Stimulated activated CD4-positive, alpha-beta T cell treated with anti-CD3 and anti-CD28 coated beads, Interleukin-15, amount 100 ng/mL, for 1 hour (primary cell): ENCODE measurements at places on chromosomes 1 and 21.

DNA sequence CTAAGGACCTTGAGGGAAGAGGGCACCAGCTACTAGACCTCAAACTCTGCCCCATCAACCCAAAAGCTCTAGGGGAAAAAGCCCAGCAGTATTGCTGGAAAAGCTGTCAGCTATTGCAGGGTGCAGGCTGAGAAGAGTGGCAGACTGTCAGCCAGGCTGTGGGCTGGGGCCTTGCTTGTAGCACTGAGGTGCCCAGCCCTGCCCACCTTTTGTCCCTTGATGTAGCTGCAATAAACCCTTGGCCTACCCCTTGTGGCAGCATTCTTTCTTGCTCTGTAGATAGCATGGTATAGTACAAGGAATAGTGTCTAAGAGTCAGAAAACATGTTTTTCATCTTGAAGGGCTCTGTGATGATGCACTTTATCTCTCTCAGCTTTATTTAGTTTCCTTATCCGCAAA is 39.4 kb downstream of the CDC14A start:
- DNase-seq: no peak

DNA sequence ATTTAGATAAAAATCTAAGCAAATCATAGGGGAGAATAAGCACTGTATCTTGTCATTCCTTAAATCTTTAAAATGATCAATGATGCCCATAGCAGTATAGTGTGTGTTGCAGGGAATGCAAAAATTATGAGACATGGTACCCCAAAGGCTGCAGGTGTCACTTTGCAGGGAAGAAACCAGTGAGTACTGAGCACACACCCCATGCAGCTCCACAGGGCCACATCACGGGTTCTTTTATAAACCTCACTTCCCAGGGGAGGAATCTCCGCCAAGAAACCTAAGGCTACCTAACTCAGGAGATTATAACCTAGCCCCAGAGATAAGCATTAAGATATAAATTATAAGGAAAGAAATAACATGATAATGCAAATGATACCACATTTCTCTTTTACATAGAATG is 115.6 kb downstream of the APP start:
- DNase-seq: no peak

DNA sequence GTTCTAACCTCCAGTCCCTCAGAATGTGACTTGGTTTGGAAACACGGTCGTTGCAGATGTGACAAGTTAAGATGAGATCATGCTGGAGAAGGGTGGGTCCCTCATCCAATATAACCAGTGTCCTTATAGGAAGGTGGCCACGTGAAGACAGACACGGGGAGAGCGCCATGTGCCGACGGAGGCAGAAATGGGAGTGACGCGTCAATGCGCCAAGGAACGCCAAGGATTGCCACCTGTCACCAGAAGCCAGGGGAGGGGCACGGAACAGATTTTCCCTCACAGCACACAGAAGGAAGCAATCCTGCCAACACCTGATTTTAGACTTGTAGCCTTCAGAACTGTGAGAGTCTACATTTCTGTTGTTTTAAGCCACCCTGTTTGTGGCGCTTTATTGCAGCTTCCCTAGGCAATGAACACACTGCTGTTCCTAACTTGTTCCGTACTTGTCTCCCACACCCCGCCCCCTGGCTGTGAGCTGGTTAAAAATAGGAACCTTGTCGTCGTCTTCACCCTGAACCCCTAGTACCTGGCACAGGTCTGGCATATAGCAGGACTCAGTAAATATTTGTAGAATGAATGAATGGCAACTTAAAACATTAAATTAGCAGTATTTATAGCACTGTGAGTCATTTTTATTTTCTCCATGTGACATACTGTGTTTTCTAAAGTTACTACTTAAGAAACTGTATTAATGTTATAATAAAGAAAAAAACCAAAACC is 14.2 kb downstream of the RIMS3 start:
- no peak for DNase-seq

DNA sequence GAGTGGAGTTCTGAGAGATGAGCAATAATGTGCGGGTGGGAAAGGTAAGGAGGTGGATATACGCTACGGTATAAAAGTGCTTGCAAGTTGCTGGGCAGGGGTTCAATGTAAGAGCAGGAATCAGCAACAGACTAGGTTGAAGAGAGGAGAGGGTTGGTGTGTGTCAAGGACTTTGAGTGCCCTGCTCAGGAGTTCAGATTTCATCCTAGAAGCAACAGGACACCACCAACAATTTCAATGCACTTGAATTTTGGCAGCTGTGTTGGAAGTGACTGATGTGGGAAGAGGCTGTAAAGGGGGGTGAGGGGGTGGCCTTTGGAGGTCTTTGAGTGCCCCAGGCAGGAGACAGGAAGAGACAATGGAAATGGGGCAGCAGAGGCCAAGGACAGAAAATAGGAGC is 57.3 kb downstream of the RHOU start:
- no peak for DNase-seq
